Stromal cell of bone marrow (primary cell): ENCODE measurements at places on chromosomes 7 and 10.

DNA sequence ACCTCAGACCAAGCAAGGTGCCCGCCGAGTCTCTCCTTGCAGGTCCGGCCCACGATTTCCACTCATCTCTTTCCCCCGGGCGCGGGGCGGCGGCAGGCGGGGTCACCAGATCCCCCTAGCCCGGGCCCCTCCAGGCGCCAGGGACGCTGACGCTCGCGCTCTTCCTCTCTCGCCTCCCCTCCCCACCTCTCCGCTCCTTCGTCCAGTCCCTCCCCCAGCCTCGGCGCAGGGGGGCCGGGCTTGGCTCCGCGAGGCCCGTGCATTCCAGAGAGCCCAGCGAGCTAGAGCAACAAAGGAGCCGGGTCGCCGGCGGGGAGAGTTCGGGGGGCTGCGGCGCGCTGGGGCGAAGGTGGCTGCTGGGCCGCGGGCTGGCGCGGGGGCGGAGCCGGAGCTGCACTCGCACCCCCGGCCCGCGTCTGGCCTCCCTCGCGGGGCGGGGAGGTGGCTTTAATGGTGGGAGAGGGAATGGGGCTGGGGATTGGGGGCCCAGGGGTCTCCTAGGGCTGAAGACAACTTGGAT is at the start of gene SMO:
Gene SMO, plus strand, starts transcription at position 262 of the 520 bp plus-strand sequence. CDS start 519 bp downstream, outside the sequence.
- DNase-seq = no peak

DNA sequence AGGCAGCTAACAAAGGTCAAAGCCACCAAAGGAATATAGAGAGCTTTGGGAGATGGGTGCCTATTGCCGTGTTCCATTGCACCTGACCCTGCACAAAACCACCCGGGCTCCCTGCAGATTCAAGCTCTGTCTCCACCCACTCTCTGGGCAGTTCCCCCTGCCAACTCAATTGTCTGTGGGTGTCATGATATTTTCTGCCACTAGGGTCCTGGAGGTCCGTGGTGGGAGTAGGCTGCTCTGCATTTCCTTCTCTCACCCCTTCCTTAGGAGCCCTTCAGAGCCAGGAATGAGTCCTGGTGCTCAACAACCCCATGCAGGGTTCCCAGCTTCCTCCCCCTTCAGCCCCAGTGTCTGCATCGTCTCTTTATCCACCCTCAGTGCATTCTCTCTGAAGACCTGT is 34.1 kb downstream of the PNLIPRP2 start:
- no peak for DNase-seq

- no peak for DNase-seq
These were observed 304.9 kb upstream of the ZMIZ1 start for GRCh38 chr10:78763651-78764395.

- DNase-seq = peak; percentile 44
These were observed 54.2 kb upstream of the SVIL start for GRCh38 chr10:29689001-29689400.

GRCh38 chr10:14010101-14010558 is 320.6 kb downstream of the FRMD4A start:
- DNase-seq = peak; percentile 49

DNA sequence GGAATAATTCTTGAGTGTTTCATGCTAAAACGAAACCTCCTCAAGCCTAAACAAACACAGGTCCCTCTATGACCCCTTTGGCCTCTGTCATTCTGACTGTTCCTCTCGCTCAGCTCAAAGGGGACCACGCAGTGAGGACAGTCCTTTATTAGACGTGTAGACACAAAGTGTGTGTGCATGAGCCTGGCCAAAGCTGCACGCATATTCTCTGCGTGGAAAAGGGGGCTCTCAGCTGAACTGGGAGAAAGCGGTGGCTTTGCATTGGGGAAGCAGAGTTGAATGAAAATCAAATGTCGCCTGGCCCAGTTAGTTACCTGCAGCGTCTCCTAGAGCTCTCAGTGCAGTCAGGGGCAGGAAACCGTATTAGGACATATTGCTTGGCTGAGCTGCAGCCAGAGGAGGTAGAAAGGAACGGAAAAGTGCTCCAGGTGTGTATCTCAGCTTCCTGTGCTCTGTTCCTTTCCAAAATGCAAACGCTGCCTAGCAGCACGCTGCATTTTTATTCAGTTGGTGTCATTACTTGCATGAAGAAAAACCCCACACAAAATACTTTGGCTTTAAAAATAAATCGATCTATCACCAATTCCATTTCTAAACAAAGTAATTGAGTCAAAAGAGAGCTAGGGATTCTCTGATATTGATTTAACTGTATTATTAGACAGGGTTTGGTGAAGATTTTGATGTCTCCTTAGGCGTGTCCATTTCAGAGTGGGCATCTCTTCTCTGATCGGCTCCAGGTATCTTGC is 4.9 kb downstream of the GATA3 start:
- DNase-seq = no peak

- DNase-seq = peak; percentile 89
These were observed 186.6 kb upstream of the CELF2 start for GRCh38 chr10:10831085-10831484.

GRCh38 chr7:44313621-44314031 is 11.8 kb downstream of the CAMK2B start:
- DNase-seq = no peak
